ENCODE measurements at places on chromosomes 5 and 9.

DNA sequence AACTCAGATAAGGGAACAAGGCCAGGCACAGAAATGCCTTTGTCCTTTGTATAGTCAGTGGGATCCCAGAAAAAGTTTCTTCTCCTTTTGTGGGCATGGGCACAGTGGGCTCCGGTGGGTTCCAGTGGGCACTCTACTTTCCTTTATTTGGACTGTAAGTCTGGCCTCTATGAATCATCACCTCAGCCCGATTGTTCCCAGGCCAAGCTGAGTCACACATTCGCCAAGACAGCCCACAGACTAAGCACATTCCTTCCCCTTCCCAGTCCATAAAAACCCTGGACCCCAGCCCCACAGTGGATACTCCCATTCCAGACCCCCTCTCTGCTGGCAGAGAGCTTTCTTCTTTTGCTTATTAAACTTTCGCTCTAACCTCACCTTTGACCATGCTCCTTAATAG lies 165.0 kb downstream of the FBXL17 start:
- DNase-seq = no peak

GRCh38 chr5:106019261-106019660 lies 1651.5 kb downstream of the EFNA5 start:
- DNase-seq = peak; percentile 19

- peak; percentile 2 for DNase-seq
Measured at GRCh38 chr5:116575326-116576052, 866 bp upstream of the SEMA6A start.

DNA sequence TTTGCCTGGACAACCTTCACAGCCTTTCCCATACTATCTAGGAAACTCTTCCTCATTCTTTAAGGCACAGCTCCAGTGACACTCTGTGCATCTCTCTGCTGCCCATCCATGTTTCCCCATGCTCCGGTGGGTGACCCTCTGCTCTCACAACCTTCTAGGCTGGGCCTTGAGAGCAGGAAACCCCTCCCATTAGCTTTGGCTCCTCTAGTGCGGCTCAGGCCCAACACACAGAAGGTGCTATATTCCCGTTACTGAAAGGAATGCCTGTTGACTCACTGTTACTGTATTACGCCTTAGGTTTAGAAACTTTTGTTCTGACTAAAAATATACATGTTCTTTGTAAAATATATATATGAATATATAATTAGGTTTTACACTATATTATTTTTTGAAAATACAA lies 8.1 kb upstream of the CCL28 start:
- DNase-seq = no peak

- no peak for DNase-seq
Measured at GRCh38 chr9:131011274-131012022, 2.5 kb downstream of the LAMC3 start.

DNA sequence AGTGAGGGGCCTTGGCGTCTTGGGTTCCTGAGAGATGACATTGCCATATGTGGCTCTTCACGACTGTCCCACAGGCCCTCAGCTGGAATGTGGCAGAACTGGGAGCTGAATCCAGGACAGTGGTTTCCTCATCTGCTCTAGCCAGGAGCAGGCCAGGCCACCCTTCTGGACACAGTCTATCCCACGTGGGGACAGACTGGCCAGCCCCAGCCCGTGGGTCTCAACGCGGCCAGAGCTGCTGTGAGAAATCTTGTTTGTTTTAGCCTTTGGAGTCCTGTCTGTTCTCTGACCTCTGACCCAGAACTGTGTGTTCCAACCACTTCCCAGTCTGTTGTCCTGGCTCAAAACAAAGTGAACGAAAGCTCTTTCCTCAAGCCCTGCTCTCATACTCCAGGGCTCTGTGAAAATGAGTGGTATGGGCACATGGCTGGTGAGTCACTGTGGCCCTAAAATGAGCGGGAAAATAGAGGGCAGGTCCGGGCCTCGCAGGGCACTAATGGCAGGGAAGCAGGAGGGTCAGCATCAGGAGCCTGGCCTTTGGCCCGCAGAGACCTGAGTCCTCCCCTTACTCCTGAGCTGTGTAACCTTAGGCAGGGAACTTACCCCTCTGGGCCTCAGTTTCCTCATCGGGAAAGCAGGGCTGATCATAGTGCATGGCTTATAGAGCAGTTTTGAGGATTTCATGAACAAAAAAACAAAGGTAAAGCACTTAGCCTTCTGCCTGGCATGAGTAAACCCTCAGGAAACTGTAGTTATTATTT lies 34.8 kb upstream of the GLRX start:
- DNase-seq = peak; percentile 94

DNA sequence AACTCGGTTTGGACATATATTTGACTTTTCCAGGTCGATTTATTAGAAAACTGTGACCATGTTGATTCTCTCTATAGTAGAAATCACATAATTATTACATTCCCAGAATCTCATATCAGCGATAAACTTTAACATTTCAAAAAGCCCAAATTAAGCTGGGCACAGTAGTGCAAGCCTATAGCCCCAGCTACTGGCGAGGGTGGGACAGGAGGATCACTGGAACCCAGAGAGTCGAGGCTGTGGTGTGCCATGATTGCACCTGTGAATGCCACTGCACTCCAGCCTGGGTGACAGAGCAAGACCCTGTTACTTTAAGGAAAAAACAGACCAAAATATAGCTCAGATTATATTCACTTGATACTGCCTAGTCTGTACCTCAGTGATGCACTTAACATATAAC lies 128.9 kb downstream of the CPLANE1 start:
- DNase-seq = no peak

- DNase-seq = no peak
Measured at GRCh38 chr9:122215663-122216062, 13.1 kb downstream of the LHX6 start.

GRCh38 chr5:110161162-110161561 lies 471.4 kb downstream of the MAN2A1 start:
- no peak for DNase-seq

- no peak for DNase-seq
Measured at GRCh38 chr9:129148463-129149204, 29.4 kb downstream of the IER5L start.

GRCh38 chr5:154967421-154968024 lies 26.6 kb downstream of the MRPL22 start:
- no peak for DNase-seq

DNA sequence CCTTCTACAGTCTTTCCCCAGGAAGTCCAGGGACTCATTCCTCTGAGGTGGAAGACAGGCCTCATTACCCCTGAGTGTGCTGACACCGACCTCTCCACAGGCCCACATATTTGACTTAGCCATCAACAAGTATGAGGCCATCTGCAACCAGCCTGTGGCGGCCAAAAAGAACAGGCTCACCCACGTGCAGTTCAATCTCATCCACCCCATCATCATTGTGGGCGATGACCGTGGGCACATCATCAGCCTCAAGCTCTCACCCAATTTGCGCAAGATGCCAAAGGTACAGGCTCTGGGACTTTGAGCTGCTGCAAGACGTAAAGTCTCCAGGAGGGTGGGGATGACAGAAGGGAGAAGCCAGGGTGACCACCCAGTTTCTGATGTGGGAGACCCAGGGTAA lies 5.6 kb downstream of the ENHO start:
- DNase-seq = no peak

- no peak for DNase-seq
Measured at GRCh38 chr9:83622433-83622938, 457 bp upstream of the IDNK start.

DNA sequence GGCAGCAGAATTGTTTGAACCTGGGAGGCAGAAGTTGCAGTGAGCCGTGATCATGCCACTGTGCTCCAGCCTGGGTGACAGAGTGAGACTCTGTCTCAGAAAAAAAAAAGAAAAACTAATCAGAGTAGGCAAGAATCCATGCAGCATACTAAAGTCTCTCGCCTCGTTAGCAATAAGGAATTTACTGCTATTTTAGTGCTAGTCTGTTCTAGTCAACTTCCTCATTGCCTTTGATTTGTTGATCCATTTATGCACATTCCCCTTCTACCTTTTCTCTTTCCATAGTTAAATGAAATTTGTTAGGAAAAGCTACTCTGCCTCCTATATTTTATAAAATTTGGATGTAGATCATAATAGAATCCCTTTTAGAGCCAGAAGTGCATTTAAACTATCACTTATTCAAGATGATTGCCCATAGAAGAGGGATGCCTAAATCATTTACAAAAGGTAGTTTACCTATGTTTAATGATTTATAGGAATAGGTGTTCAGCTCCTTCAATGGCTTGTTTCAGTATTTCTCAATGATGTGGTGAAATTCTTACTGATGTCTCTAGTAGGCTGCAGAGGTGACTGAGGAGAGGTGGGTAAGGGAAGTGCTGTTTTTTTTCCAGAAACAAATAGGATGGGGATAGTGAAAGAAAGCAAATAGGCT lies 1.9 kb downstream of the LRRC19 start:
- DNase-seq = no peak

DNA sequence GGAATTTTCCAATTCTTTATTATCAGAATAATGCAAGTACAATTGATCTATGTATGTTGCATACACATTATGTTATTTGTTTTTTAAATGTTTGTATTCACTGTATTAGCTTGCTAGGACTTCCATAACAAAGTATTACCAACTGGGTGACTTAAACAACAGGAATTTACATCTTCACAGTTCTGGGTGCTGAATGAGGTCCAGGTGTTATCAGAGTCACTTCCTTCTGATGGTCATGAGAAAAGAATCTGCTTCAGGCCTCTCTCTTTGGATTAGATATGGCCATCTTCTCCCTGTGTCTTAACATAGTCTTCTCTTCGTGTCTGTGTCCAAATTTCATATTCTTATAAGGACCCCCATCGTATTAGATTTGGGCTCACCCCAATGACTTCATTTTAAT lies 229.1 kb upstream of the TRPC7 start:
- no peak for DNase-seq

DNA sequence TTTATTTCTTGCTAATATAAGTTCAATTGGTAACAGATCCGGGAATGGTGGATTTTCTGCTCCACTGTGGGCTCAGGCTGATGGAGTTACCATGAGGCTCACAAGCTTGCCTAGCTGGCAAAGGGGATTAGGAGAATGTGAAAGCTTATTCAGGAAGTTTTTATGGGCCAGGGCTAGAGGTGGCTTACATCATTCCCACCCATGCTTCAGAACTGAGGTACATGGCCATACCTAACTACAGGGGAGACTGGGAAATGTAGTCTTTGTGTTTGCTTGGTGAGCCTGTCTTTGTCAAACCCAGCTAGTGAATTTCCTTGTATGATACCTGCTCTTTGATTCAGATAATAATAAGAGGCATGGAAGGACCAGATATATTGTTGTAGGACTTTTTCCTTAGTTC lies 105.9 kb upstream of the DHFR start:
- no peak for DNase-seq

GRCh38 chr5:65391591-65391990 lies 90.1 kb downstream of the ADAMTS6 start:
- DNase-seq = peak; percentile 44

- DNase-seq = no peak
Measured at GRCh38 chr9:99497641-99498040, 275.6 kb downstream of the SEC61B start.

GRCh38 chr9:115794921-115795475 lies 358.6 kb upstream of the PAPPA start:
- no peak for DNase-seq

Data from fibroblast of gingiva (primary cell).